ENCODE measurements at places on chromosomes 4 and X.

GRCh38 chr4:6499238-6499600, 26.8 kb upstream of the PPP2R2C start:
- DNase-seq, result no peak

GRCh38 chr4:76060506-76060905, 14.0 kb upstream of the ART3 start:
- DNase-seq, result peak; percentile 29

GRCh38 chrX:96982161-96982560, 98.5 kb downstream of the RPA4 start:
- no peak for DNase-seq

DNA sequence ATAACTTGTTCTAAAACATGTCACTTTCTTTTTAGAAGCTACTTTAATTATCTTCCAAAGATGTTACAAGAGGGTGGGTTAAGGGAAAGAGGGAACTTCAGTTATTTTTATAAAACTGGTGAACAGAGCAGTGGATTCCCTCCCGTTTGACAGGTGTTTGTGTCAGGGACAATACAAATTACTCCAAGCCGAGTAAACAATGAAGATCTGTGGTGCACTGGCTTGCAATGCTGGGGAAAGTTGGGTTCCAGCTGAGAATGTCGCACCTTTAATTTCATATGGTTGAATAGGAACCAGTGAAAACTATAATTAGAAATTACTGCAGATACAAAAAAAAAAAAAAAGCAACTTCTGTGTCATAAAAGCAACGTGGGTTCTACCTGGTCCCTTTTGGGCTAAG, 98.6 kb upstream of the TTC29 start:
- no peak for DNase-seq

DNA sequence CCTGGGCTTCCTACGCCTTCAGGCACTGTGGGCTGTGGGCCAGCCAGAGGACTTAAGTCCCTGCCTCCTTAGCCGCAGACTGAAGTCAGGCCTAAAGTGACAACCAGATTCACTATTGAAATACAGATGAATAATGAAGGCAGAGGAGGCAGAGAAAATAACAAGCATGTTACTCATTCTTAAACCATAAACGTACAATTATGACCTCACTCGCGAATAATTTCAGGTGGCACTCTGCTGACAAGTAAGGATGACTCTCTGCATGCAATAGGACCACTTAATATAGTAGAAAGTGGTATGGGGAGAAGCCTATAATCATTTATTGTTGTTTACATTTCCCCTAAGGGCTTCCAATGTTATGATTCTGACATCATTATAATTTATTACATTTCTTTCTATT, 409.2 kb upstream of the FGF13 start:
- no peak for DNase-seq

- no peak for DNase-seq
Measured at GRCh38 chr4:174505892-174506291, 16.4 kb downstream of the HPGD start.

DNA sequence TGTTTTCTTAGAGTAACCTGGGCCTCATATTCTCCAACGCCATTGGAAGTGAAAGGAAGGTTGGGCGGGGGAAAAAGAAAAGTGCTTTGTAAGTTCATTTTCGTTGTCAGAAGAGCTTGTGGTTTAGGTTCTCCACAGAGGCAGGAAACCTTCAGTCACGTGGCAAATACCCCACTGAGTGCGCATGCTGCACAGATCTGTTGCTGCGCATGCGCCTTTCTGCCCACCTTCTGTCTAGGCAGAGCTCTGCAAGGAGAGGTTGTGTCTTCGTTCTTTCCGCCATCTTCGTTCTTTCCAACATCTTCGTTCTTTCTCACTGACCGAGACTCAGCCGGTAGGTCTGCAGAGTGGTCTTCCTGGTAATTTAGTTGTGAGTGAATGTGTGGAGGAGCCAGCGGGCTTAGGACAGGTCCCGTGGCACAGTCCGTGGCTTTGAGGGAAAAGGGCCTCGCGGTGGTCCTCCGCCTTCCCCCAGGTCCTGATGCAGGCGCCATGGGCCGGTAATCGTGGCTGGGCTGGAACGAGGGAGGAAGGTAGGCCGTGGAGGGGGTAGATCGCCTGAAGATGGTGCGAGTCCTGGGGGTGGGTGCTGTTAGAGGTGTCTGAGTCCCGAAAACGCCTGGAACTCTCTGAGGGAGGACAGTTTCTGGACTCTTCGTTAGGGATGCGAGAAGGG, at the start of gene PAGE5:
Gene PAGE5 (plus strand): TSS at position 228 of the 676 bp plus-strand sequence. CDS start 1,037 bp downstream, outside the sequence.
- DNase-seq, result no peak

DNA sequence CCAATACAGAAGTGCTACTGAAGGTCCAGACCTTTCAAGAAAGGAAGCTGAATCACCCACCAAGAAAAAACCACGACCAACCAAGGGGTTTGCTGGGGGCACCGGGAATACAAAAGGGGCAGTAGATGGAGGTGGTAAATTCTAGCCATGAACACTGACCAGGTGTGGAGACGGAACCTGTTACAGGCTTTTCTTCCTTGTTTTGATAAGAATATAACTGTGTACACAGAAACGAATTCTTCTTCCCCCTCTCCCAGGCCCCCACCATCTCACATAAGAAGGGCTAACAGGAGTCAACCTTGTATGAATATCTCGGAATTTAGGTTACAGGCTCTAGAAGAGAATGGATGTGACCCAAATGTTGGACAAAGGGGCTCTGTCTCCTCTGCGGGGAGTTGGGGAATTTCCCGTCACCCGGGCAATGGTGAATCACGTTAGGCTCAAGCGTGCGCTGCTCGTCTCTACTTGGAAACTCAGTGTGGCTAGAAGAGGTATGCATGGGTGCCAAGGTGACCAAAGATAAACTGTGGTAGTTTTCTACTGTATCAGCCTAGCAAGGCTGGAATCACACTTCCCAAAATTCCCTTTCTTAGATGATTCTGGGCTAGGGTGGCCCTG, 87.0 kb downstream of the AFAP1 start:
- DNase-seq, result no peak

DNA sequence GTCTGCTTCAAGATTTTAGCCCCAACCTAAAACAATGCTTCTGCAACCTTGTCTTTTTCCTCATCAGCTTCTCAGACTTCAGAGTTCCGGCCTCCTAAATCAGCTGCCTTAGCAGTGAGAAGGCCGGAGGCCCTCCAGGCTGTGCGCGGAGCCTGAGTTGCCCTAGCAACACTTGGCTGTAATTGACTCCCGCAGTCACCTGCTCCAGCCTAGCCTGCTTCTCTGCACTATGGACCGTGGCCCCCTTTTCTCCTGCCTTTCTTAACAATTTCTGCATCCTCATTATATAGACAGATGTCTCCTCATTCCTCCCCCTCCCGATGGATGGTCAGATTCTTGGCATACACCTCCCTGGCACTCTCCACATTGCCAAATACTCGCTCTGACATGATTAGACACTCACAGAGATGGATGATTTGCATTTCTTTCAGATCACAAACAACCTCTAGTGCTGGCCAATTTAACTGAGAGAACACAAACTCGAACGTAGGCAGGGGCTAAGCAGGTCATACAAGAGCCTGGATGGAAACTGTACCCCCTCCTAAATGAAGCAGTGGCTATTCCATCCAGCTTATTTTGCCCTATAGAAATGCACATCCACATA, 9.5 kb upstream of the HUWE1 start:
- DNase-seq, result no peak

Measured in NB4 (cell line).